ENCODE measurements at places on chromosomes 6 and 20.

DNA sequence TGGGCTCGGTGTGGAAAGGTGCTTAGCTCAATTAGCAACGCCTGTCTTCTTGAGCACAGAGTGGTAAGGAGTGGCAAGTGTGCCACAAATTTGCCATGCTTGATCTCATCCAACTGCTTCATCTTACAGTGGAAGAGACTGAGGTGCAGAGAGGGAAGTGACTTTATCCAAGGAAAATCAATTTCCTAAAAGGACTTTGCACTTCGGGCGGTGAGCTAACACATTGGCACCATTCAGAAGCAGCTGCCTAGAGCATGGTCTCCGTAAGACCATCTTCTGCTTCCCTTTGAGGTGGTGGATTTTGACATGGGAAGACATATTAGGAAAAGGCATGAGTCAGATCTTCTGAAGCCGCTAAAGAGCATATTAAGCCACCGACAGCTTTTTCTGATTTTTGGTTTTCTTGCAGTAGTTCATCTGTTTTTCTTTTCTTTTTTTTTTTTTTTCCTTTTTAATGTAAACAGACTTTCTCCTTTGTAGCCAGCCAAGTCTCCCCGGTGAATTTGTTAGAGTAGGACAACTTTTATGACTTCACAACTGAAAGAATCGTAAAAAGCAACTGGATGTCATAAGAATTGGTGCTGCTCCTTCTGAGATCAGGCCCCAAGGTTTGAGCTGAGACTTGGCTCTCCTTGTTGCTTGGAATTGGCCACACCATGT lies 273.2 kb downstream of the CDC5L start:
- no peak for DNase-seq

GRCh38 chr20:19205981-19206396 lies 6.5 kb upstream of the SLC24A3 start:
- peak; percentile 86 for DNase-seq

GRCh38 chr20:1469925-1470571 lies 3.4 kb upstream of the NSFL1C start:
- peak; percentile 84 for DNase-seq

- no peak for DNase-seq
Measured at GRCh38 chr6:98463038-98464000, 371.1 kb upstream of the POU3F2 start.

- no peak for DNase-seq
Measured at GRCh38 chr6:139855671-139856311, 481.3 kb upstream of the CITED2 start.

GRCh38 chr6:17798477-17799154 lies 91.9 kb upstream of the NUP153 start:
- no peak for DNase-seq

DNA sequence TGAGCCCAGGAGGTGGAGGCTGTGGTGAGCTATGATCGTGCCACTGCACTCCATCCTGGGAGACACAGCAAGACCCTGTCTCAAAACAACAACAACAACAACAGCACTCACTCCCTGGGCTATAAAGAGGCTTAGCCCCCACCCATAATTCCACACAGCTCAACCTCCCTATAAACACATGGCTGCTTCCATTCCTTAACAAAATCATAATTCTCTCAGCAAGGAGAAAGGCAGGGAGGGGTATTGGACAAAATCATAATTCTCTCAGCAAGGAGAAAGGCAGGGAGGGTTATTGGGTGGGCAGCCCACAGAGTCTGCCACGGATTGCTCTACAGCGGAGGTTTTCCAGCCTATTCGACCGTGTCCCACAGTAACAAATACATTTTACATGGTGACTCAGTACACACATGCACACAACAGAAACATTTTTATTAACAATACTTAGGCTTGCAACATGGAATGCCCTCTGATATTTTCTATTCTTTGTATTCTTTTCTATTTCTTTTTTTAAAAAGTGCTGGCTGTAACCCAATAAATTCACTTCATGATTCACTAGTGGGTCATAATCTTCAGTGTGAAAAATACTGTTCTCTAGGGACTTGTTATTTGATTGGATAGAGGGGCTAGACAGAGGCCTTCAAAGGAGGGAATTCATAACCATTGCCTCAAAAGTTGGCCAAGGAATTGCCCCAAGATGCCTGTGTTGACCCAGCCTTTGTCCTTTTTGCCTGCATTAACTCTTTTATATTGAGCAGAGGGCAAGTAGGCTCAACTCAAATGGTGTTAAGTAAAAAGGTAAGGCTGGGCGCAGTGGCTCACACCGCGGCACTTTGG lies 50.6 kb upstream of the ZMYND8 start:
- no peak for DNase-seq

DNA sequence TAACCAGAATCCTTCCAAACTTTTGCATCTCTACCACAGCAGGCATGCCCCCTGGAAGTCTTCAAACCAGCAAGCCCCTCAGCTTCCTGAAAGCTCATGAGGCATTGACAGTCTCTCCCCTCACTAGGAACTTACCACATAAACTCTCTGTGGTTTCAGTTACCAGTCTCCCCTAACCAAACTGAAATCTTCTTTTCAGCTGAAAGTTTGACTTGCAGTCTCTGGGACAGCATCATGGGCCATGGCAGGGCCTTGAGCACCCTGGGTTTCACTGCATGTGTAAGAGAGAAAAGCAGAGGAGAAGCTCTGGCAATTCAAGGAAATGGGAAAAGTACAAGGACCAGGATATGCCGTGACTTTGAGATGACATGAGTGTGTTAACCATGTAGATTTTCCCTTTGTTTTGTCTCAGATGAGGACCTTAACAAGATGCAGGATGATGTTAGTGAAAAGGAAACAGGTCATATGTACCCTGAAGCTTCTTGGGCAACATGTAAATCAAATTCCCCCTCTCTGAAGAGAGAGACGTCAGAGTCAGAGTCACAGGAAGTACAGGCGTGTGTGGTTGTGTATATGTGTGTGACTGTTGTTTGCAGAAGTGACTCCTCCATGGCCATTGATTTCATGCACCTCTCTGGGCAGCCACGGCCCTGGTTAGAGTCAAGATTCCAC lies 106.3 kb downstream of the TNFRSF21 start:
- DNase-seq = no peak

- no peak for DNase-seq
Measured at GRCh38 chr20:35561671-35562070, 19.8 kb downstream of the ERGIC3 start.

GRCh38 chr6:142763205-142763604 lies 181.8 kb downstream of the HIVEP2 start:
- DNase-seq = no peak

DNA sequence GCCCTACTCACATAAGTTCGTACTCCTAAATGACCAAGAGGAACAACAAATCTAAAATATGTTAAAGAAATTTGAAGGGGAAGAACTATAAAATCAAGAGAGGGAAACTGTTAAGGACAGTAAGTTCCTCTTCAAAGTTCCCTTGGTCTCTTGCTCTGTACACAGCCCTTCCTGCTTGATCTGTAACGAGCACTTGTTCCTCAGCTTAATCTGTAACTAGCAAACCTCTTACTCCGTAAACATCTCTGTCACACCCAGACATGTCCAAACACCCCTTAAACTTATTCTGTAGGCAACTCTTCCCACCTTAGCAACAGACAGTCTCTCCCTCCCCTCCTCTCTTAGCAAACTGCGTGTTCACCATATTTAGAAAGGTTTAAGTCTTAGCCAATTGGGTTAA lies 29.9 kb downstream of the PLN start:
- DNase-seq = no peak

- no peak for DNase-seq
Measured at GRCh38 chr6:150710236-150710635, 110.6 kb downstream of the PLEKHG1 start.

- DNase-seq = no peak
Measured at GRCh38 chr6:149842331-149842730, 21.8 kb downstream of the LRP11 start.

DNA sequence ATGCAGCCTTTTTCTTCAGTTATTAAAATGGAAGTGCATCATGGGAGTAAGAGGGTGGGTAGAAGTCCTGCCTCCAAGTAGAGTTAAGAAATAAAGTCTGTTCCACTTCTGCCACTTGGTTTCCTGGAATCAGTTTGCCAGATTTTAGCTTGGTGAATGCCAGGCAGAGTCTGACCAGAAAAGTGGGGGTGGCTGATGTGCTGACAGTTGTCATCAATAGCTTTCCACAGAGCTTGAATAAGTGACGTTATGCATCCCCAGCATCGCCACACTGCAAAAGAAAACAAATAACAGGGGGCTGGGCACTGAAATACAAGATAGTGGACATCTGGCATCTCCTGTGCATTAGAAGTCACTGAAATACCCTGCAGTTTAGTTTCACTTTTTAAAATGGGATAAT lies 30.8 kb upstream of the CEP162 start:
- no peak for DNase-seq

DNA sequence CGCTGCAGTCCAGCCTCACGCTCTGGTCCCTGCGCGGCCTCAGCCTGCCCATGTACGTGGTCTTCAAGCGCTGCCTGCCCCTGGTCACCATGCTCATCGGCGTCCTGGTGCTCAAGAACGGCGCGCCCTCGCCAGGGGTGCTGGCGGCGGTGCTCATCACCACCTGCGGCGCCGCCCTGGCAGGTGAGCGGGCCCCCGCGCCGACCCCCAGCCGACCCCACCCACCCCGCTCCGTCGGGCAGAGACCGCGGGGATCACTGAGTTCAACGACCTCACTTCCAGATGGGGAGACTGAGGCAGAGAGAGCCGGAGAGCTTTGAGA lies 545 bp downstream of the SLC35D3 start:
- no peak for DNase-seq

DNA sequence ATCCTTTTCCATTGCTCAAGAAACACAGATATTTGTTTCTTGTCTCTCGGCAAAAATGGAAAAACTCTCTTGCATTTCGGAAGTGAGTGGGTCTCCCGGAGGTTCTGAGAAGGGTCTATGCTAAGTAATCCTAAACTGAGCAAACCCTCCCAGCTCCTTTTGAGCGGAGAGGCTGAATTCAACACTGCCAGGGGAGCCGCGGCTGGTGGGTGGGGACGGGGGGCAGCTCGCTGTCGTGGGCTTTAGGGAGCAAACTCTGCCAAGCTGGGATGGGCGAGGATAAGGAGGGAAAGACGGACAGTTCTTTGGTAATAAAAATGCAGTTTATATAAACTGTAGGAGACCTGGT lies 211.4 kb downstream of the FOXC1 start:
- no peak for DNase-seq

DNA sequence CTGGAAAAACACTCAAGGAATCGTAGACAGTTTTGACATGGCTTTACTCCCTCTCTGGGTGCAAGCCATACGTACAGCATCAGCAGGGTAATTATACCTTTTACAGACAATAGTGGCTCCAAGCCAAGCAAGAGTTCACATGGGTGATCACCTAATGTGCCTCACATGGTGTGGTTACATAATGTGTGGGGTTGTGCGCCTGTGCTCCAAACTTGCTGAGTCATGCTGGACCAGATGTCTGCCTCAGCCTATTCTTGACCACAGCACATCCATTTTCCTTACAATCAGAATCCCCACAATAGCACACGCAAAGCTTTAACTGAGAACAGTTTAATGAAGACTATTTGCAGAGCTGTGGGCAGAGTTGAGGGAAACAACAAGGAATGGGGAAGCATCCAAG lies 74.5 kb downstream of the ALDH8A1 start:
- no peak for DNase-seq

DNA sequence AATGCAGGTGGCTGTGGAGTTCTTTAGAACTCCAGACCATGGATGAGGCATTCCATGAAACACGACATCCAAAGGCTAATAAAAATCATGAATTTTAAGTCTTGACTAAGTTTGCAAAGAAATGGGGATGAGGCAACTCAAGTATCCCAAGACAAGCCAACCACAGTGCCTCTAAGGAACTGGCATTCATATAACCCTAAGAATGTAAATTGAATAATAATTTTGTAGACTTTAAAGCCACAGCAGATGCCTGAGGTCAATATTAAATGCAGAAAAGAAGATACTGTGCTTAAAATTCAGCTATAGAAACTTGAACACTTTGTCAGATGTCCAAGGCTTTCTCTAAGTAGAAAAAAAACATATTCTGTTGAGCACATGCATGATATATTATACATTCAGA lies 54.5 kb downstream of the TFAP2B start:
- no peak for DNase-seq
